ENCODE measurements at places on chromosomes 4 and X.

- ATAC-seq: no peak
These were observed 77.6 kb upstream of the PCDH7 start for GRCh38 chr4:30642567-30642966.

GRCh38 chr4:131304686-131305085, 1844.4 kb upstream of the PCDH10 start:
- no peak for ATAC-seq

- ATAC-seq: no peak
These were observed 105.8 kb upstream of the CBR4 start for GRCh38 chr4:169115897-169116254.

DNA sequence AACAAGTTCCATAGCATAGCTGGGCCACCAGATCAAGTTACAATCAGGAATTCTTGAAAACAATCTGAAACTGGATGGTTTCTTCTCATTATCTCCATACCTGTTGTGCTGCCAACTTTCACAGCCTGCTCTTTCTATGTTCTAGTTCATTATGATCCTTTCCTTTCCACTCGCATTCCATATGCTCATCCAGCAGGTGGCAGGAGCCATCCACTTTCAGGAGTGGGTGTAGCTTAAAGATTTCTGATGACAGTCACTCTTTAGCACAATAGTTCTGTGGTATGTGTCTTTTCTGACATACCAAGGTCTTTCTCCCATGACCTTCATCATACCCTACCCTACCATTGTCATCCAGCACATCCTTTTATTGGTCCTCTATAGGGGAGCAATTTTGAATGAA, 46.4 kb downstream of the PAGE2 start:
- no peak for ATAC-seq

GRCh38 chrX:37883196-37883595, 35.8 kb upstream of the DYNLT3 start:
- no peak for ATAC-seq

GRCh38 chrX:19682712-19683331, 167.5 kb upstream of the MAP3K15 start:
- peak; percentile 84 for ATAC-seq

GRCh38 chr4:48462363-48462762, 20.8 kb upstream of the SLC10A4 start:
- ATAC-seq: no peak

GRCh38 chr4:23163647-23164436, 471.1 kb downstream of the GBA3 start:
- ATAC-seq: no peak

DNA sequence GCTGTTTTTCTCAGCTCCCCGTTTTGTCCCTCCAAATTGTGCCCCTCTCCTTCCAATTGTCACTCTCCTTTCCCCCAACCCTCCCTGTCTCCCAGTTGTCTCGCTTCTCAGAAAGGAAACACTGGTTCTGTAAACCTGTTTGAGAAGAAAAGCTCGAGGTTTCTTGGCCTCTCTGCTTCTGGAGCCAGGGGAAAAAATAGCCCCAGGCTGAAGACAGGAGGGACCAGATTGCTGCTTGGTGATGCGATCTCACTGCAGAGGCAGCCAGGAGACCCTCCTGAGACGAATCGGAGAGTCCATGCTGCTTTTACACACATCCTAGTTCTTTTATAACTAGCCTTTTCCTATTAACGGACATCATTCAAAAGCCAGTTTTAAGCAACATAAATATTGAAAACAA, 21.2 kb downstream of the TRIML1 start:
- no peak for ATAC-seq

- no peak for ATAC-seq
These were observed 12.6 kb downstream of the GRIPAP1 start for GRCh38 chrX:48989483-48989882.

GRCh38 chr4:7103607-7104365, 35.9 kb upstream of the GRPEL1 start:
- ATAC-seq: no peak

DNA sequence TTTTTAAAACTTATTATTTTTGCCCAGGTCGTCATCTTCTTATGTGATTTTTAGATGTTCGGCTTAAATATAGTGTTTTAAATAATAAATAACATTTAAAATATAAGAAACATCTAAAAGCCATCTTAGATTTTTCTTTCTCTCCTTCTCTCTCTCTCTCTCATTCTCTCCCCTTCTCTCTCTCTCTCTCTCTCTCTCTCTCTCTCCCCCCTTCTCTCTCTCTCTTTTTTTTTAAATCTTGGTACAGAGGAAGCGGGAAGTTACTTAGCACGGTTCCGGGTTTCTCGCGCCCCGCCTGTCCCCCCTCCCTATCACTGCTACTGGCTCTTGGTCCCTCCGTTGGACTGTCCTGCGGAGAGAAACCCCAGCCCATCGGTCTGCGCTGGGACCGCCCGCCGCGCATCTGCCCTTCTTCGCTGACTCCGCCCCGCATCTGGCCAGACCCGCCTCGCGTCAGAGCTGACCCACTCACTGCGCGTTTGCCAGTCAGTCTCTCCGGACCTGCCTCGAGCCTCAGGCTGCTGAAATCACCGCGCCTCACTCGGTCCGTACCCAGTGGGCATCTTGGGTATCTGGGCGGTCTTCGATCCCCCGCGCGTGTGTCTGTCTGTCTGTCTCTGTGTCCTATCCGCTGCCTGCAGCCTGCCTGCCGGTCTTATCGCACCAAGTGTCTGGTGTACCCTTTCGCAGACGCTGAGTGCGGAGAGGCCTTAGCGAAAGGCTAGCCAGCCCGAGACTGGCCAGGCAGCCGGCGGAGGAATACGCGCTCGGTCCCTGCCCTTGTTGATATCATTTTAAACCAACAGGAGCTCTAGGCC, at the start of gene PABPC5:
TSS of gene PABPC5 (plus strand) at position 489 of the 818 bp plus-strand sequence. CDS start 739 bp downstream, outside the sequence.
- no peak for ATAC-seq

- ATAC-seq: no peak
These were observed 52.1 kb downstream of the PSAPL1 start for GRCh38 chr4:7382634-7383014.

DNA sequence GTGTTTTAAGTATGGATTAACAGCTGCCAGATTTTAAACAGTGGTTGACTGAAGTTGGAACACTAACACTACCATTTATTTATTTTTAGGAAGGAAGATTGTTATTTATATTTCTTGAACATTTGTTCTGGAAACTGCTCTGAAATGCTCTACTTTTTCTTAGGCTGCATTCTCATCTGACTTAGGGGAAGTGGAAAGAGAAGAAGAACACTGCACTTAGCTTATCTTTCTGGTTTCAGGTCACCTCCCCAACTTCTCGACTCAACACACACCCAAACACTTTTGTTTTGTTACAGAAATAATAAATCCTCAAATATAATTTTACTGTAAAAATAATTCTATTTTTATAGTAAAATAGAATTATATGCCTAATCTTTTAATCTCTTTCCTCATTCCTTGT, 18.6 kb downstream of the BLTP1 start:
- no peak for ATAC-seq

GRCh38 chr4:97577004-97577403, 566.3 kb downstream of the STPG2 start:
- ATAC-seq: no peak

DNA sequence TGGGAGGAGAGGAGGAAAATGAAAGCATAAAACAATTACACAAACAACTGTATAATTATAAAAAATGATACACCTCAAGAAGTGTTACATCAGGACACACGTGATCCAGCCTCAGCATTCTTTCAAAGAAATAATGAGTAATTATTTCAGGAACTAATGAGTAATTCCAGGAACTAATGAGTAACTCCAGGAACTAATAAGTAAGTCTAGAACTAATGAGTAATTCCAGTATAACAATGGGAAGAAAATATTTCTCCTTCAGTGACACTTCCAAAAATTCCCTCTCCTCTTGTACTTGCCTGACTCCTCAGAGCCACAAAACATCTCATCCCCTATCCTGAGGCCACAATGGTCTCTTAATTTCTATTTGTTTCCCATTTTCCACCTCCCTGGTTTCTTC, 63.5 kb upstream of the COL25A1 start:
- ATAC-seq: no peak

- no peak for ATAC-seq
These were observed 243.8 kb downstream of the PALLD start for GRCh38 chr4:168740691-168741090.

GRCh38 chr4:100605144-100605543, 87.3 kb upstream of the EMCN start:
- no peak for ATAC-seq

DNA sequence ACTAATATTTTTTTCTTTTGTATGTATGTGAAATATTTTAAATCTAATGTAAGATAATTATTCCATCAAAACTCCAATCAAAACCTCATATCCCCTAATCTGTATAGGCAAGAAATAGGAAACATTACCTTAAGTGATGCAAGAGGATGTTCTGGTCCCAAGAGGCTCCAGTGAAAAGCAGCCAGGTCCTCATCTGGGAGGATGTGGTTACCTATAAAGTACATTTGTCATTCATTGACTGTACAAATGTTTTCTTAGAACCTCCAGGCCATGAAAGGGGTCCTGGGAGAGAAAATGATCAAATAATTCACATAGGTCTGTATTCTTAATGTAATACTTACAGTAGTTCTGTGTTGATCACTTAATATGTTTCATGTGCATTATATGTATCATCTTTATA, 25.5 kb downstream of the FAM120C start:
- no peak for ATAC-seq

DNA sequence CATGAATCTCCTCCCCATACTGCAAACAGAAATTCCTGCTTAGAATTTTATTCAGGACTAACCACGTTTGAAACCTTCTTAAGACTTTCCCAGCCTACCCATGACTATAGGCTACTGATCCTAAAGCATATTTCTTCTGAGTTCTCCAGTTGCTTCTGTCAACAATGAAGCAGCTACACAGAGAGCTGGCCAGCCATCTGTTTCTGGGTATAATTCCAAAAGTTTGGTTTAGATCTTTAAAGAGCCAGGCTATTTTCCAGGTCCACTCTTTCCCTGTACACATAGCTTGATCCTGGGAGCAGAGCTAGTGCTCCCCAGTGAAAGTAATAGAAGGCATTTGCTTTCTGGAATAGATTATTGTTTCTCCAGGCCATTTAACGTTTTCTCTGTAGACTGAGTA, 4.0 kb upstream of the ITM2A start:
- ATAC-seq: no peak

DNA sequence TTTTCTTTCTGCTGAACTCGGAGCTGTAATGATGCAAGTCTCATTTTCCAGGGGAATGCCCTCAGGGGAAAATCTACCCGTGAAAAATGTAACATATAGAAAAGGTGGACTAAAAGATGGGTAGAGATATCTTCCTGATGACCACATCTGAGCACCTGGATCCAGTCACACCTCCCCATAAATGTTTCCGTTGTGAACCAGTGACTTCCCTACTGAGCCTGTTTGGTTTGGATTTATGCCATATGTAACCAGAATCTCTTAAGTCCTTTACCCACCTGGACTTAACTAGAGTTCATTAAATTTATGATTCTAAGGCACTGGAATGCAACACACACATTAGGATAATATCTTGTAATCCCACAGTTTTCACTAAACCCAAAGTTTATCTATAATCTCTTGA, 171.1 kb downstream of the ZNF330 start:
- ATAC-seq: no peak

- no peak for ATAC-seq
These were observed 378.4 kb upstream of the IGFBP7 start for GRCh38 chr4:57488366-57489162.

DNA sequence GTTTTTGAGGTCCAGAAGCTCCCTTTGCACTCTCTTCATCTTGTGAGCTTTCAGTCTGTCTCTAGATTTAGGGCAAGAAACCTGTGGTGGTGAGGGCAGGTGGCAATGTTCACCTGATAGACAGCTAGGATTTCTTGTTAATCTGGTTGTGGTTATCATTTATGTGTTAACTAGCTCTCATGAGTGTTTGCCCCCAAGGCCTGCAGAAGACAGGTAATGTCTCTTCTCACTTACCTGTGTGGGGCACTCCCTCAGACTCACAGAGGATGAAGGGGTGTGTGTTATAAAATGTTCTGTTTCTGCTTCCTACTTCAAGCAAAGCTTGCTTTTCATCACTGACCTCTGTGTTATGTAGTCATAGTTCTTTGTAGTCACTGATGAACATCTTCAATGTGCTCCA, 17.8 kb downstream of the EGF start:
- peak; percentile 12 for ATAC-seq

GRCh38 chr4:128560754-128561495, 248.6 kb upstream of the JADE1 start:
- no peak for ATAC-seq

GRCh38 chr4:76953956-76954355, 4.4 kb downstream of the SEPTIN11 start:
- no peak for ATAC-seq

DNA sequence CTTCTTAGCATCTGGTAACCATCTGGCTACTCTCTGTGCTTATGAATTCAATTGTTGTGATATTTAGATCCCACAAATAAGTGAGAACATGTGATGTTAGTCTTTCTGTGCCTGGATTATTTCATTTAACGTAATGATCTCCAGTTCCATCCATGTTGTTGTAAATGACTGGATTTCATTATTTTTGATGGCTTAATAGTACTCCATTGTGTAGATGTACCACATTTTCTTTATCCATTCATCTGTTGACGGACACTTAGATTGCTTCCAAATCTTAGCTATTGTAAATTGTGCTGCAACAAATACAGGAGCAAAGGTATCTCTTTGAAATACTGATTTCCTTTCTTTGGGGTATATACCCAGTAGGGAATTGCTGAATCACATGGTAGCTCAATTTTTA, 30.0 kb upstream of the TMEM47 start:
- ATAC-seq: no peak
